Pancreas (tissue), 10 donors: ENCODE measurements at places on chromosomes 3 and 15. TPM values are rescaled to one million over a fixed set of nuclear protein-coding genes. Genes with fewer than 3 reads are reported as not detected.
A peak's percentile ranks its signal among the peaks of the same experiment; 100 is the strongest.

The GOLGA6A gene
- total RNA-seq = not detected

The ITGA11 gene
- 4.1 TPM for total RNA-seq

The MAGI1 gene
- 22.1 TPM for total RNA-seq

DNA sequence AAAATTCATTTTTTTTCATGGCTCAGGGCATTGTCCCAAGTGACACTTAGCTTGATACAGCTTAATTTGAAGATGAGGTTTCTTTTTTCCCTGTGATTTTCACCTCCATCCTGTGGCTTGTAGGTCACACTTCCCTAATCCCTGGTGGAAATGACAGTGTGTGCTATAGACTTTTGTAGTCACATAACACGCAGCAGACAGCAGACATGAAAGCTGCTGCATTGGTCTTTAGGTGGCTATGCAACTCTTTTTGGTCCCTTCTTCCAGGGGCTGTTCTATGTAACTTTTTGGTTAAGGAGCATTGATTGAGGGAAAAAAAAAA is 38.8 kb downstream of the TRAK1 start:
- no peaks in the 10 kb centered on the region for H3K36me3 ChIP-seq
- DNase-seq = no peak
- H3K27ac ChIP-seq = peak overlapping the region; percentile 55

- H3K27me3 ChIP-seq = no peaks in the 10 kb centered on the region
- no peaks in the 10 kb centered on the region for H3K36me3 ChIP-seq
- no peak for DNase-seq
- no peak overlapping the region for H3K4me3 ChIP-seq
- no peak overlapping the region for H3K27ac ChIP-seq
Measured at GRCh38 chr15:82763361-82764116, 42.3 kb downstream of the FSD2 start.

GRCh38 chr3:139577909-139578308 is 38.4 kb upstream of the RBP1 start:
- no peak for DNase-seq
- H3K27ac ChIP-seq = no peak overlapping the region
- no peak overlapping the region for H3K4me3 ChIP-seq
- H3K4me1 ChIP-seq = peaks cover 8% of the 10 kb centered on the region

DNA sequence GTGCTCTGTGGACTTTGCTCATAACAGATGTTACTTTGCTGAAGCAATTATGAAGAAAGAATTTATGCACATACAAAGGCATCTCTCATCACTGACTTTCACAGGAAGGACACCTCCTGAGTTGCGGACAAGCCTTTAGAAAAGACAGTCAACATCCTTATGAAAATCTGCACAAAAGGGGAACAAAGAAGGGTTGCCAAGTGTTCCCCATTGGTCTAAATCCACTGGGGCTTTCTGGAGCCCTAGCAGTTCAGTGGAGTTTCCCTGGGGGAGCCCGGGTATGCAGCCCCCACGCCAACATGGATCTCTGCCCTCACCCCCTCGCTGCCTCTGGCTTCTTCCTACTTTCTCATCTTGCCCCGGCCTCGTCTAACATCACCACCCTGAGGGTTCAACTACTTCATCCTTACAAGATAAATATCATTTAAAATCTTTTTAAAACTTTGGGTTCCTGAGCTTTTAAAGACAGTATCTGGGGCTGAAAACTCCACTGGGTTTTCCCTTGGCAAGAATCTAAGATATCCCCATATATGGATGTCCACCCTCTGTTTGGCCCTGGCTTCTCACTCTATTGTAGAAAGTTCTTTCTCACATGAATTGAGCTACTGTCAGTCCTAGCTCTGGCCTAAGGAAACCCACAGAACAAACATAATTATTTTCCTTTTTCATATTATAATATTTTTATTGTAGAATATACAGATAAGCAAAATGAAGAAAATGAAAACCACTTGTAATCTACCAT is 207.9 kb upstream of the RGMA start:
- peaks cover 7% of the 10 kb centered on the region for H3K4me1 ChIP-seq
- no peaks in the 10 kb centered on the region for H3K36me3 ChIP-seq
- H3K27me3 ChIP-seq = no peaks in the 10 kb centered on the region
- H3K27ac ChIP-seq = no peak overlapping the region
- H3K4me3 ChIP-seq = no peak overlapping the region

DNA sequence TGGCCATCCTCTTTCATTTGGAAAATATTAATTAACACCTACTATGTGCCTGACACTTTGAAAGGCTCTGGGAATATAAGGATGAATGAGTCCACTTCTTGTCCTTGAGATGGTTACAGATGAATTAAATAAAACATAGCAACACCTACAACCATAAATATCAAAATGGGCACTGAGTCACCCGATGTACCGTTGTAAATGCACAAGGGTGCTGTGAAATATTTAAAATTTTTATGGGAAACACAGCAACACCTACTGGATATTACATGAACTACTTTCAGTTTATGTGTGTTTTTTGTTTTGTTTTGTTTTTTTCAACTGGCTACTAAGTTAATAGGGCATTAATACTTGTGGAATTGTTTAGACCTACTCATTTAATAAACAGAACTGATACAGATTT is 239.0 kb upstream of the NAALADL2 start:
- no peaks in the 10 kb centered on the region for H3K27me3 ChIP-seq
- H3K4me1 ChIP-seq = no peaks in the 10 kb centered on the region
- DNase-seq = no peak
- no peaks in the 10 kb centered on the region for H3K36me3 ChIP-seq
- H3K27ac ChIP-seq = no peak overlapping the region

GRCh38 chr3:40869939-40870338 is 329.4 kb upstream of the CTNNB1 start:
- H3K27me3 ChIP-seq = no peaks in the 10 kb centered on the region
- H3K36me3 ChIP-seq = no peaks in the 10 kb centered on the region
- H3K4me1 ChIP-seq = no peaks in the 10 kb centered on the region
- no peak overlapping the region for H3K4me3 ChIP-seq
- no peak for DNase-seq
- H3K27ac ChIP-seq = no peak overlapping the region

DNA sequence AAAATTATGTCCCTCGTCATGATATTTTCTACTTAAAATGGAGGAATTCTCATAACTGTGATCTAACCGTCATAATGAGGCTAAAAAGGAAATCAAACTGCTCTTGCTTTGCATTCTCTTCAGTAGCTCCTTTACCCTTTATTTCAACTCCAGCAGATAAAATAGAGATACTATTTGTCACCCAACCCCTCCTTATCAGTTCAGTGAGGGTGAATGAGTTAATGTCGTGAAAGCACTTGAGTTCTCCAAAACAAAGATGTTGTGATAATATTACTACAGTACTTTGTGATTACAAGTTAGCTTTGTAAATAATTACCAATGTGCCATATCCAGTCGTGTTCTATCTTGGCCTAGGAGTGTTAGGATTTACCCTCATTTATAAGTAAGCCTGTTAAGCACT is 63.4 kb upstream of the ANKRD28 start:
- no peaks in the 10 kb centered on the region for H3K27me3 ChIP-seq
- H3K36me3 ChIP-seq = no peaks in the 10 kb centered on the region
- H3K4me3 ChIP-seq = peak overlapping the region; percentile 94
- H3K27ac ChIP-seq = no peak overlapping the region
- no peak for DNase-seq

- H3K27ac ChIP-seq = no peak overlapping the region
- H3K36me3 ChIP-seq = no peaks in the 10 kb centered on the region
- H3K27me3 ChIP-seq = no peaks in the 10 kb centered on the region
- no peak for DNase-seq
Measured at GRCh38 chr3:71984843-71985613, 200.1 kb upstream of the PROK2 start.
